ENCODE measurements at places on chromosomes 1 and 21.

- no peak for DNase-seq
Measured at GRCh38 chr1:109850827-109851226, 59.8 kb upstream of the CSF1 start.

DNA sequence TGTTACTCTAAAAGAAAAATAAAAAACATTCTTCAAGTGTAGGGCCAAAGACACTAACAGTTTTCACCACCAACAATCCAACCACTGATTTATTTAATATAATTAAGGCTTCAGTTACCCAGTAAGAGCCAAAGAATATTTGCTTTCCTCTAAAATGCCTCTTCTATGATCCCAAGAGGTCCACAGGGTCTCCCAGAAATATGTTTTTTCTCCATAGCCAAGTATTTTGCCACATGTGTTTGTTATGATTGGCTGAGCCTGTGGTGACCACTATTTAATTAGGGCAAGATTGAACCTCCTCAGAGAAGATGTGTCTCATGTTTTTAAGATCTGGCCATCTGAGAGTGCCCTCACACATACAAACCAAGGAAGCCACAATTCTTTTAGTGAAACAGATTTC is 135.9 kb downstream of the TPR start:
- no peak for DNase-seq

- no peak for DNase-seq
Measured at GRCh38 chr1:176847052-176847451, 317.5 kb downstream of the ASTN1 start.

GRCh38 chr1:167136806-167137205 is 42.9 kb downstream of the STYXL2 start:
- no peak for DNase-seq

GRCh38 chr1:219587401-219587800 is 25.5 kb downstream of the ZC3H11B start:
- DNase-seq = no peak

DNA sequence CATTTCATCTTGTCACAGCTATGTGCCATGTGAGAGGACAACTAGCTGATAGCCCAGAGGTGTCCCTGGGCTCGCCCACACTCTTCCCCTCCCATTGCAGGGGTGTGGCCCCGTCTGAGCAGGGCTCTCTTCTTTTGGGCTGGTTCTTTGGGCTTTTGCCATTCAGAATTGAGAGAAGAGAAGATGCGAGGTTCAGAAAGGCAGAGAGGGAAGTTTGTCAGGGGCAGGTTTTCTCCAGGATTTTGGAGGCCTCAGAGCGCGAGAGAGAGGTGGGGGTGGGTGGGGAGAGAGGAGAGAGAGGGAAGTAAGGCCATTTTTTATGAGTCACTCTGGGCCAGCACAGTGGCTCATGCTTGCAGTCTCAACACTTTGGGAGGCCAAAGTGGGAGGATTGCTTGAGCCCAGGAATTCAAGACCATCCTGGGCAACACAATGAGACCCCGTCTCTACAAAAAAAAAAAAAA is 5.2 kb downstream of the IFI6 start:
- no peak for DNase-seq

GRCh38 chr1:201800246-201800645 is 28.7 kb upstream of the IPO9 start:
- no peak for DNase-seq

DNA sequence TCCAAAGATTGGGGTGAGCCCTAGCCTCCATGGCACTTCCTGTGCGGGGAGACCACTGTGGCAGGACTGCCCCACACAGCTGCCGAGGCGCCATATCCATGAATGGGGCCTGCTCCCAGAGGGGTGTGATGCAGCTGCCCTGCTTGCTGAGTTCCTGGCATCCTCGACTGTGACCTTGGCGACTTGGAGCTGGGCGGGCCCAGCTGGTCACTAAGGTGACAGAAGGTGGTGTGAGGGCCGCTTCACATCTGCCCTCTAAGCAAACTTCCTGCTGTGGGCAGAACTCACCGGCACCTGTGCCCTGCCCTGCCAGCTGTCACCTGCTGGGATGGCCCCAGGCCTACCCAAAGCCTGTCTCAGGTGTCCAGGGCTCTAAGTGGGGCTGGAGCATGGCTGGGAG is 9.0 kb downstream of the TMEM61 start:
- peak; percentile 82 for DNase-seq

- no peak for DNase-seq
Measured at GRCh38 chr1:53521924-53522552, 62.8 kb downstream of the DMRTB1 start.

- DNase-seq = no peak
Measured at GRCh38 chr1:65629788-65630187, 162.9 kb upstream of the PDE4B start.

DNA sequence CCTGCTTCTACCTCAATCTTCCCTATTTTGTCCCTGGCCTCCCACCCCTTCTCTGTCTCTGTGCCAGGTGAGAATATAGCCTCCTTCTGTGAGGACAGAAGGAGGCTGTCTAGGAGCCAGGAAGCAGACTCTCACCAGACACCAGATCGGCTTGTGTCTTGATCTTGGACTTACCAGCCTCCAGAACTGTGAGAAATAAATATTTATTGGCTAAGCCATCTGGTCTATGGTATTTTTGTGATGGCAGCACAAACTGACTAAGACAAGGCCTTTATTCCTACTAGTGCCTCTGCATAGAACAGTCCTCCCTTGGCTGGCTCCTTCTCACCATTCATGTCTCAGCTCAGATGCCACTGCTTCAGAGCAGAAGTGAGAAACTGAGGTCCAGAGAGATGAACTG is 1.9 kb downstream of the GPN2 start:
- DNase-seq = no peak

DNA sequence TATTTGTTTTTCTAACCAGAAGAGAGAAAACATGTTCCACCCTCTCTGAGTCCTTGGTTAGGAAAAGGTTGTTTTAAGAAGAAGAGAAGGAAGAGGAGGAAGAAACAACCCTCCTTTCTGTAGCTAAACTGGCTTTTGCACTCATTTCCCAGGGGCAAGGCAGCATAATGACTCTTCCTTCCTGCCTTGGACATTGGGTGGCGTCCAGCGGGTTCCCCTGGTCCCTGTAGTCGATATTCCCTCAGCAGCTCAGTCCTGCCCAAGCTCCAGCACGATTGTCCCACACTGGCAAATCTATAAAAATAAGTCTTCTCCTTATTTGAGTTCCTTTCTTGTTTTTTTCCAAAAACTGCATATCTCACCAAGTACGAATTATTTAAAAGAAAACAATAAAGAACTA is 81.2 kb downstream of the TEX35 start:
- no peak for DNase-seq

DNA sequence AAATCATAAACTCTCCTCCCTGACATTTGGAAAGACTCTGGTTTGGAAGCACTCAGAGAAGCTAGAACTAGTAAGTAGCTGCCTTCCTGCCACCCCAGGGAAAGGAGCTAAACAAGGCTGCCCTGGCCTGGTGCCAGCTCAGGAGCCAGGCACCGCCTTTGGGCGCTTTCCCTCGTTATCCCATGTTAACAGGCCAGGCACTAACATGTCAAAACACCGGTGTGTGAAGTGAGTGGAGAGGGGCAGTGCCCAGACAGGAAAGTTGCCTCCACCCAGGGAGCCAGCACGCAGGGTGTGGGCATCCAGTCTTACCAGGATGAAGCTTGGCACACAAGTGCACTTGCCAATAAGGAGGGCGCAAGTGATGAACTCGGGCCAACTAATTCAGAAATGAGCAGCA is 346.8 kb downstream of the RRAGC start:
- no peak for DNase-seq

- no peak for DNase-seq
Measured at GRCh38 chr21:19276665-19277064, 873.1 kb upstream of the TMPRSS15 start.

GRCh38 chr1:94582565-94582964 is 41.0 kb upstream of the F3 start:
- no peak for DNase-seq

DNA sequence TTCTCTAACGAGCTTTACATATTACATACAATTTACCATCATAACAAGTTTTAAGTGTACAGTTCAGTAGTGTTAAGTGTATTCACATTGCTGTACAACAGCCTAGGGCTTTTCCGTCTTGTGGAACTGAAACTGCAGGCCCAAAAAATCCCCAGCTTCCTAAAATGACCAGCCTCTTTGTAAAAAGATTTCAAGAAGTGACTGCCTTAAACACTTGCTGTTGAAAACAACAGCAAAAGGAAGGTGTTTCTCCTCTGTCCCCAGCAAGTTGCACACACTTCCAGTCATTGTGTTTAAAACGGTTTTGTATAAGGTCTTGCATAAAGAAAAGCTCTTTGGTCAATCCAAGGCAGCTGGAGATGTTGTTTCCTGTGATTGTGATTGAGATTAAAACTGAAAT is 16.0 kb upstream of the GBP1 start:
- DNase-seq = no peak

DNA sequence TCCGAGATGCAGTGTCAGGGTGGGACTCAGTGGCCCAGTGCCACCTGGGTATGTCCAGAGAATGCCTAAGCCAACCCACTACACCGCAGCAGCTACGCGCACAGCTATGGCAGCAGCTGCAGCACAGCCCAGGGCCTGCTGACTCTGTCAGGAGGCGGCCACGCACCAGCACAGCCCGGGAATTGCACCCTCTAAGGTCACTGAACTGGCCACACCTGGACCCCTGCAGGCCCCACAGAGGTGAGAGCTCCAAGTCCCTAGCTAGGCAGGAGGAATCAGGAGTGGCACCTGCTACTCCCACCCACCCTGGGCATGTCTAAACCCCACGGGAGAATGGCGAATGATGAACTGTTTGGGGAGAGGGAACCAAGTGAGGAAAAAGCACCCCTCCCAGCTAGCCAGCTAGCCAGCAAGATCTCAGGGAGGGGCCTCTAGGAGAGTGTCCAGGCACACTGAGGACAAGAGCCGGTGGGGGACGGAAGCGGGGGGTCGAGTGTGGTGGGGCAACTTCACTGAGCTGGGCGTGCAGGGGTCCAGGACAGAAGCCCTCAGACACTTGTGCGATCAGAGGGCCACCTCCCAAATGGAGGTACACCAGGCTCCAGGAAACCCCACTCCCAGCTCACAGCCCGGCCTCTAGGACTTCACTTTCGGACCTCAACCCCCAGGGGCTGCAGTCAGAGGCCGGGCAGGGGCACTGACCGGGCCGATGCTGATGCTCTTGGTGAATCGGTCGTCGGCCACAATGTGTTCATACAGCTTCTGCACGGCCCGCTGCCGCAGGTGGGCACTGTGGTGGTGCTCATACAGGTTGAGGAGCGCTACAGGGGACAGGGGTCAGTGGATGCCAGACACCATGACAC is 13.9 kb downstream of the LSS start:
- DNase-seq = no peak

DNA sequence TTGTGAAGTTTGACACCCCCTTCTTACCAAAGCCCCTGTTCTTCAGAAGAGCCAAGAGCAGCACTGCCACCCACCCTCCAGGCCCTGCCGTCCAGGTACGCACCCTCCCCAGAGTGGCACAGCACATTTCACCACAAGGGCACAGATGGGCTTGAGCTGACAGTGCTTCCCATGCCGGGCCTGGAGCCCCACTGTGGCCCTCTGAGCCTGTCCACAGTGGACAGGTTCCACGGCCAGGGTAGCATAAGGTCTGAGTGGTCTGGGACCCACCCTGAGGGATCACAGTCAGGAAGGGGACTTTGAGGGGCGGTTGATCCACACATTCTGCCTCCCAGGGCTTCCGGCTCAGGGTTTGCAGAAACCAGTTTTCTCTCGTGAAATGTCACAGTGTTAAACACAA is 28.6 kb upstream of the PDXK start:
- no peak for DNase-seq

DNA sequence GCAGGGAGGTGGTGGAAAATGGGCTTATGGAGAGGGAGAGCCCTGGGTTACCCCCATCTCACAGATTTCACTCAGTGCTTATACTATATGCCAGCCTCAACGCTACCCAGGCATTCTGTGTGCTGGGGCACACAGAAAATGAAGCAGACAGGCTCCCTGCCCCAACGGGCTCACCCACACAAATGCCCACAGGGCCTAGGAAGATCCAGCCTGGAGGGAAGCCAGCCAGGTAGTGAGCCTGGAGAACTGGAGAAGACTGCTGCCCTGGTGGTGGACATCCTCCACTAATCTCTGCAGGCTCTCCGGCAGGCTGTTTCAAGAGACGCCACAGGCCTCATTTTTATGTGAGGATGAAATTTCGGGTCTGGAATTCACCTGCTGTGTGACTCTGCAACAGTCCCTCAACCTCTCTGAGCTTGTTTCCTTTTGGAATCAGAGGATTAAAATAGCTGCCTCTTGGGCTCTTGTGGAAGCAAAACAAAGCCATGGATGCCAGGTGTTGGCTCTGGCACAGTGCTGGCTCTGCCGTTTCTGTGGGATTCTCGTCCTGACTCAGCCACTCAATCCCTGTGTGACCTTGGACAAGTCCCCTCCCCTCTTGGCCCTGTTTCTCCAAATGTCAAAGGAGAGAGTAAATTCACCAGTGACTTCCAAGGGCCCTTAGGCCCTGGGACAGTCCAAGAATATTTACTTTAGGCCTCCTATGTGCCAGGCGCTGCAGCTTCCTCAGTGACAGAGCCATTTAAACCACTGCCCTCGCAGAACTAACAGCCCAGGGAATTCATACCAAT is 3.6 kb downstream of the PAQR7 start:
- no peak for DNase-seq

- DNase-seq = peak; percentile 46
Measured at GRCh38 chr1:94258873-94259331, 21.5 kb upstream of the ARHGAP29 start.

DNA sequence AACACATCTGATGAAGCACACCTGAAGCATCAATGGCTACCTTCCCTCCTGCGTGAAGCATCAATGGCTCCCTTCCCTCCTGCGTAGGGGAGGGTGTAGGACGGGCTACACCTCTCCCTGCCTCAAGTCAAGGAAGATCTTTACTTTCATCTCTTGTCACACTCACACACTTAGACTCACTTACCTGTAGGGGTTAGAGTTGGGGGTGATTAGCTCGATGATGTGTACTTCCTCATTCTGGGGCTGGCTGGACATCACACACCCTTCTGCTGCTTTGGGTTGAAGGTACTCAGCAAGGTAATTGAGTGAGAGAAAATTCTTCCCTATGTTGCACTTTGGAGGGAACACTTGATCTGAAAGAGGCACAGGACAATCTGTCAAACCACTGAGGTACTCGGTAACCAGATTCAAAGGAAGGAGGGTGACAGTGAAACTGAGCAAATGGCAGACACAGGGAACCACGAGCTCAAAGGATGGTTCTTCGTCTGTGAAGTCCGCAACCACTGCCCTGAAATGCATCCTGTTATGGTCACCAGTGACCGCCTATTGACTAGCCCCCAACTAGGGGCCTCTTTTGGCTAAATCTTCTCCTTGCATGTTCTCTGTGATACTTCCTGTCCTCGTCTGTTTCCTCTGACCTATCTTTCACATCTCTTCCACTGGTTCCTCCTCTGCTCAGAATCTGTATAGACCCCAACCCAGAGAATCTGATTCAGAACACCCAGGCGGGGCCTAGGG is 156.2 kb downstream of the TGFBR3 start:
- DNase-seq = no peak

DNA sequence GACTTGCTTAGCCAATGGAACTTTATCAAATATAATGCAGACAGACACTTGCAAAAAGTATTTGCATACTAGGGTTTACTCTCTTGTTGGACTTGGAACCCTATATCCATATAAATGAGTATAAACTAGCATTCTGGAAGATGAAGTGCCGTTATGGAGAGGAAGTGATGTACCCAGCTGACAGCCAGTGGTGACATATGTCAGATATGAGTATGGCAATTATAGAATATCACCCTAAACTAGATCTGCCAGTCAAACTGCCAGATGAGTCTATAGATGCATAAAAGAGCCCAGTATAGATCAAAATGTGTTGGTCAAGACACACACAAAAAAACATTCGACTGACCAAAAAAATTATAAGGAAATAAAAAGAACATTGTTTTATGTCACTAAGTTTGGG is 739.3 kb downstream of the PLA2G4A start:
- DNase-seq = no peak

GRCh38 chr1:234967121-234967520 is 161.5 kb downstream of the TOMM20 start:
- no peak for DNase-seq

Data from SHP77 treated with DMSO at 0.1 percent for 48 hours (cell line).